Activated T-cell treated with anti-CD3 and anti-CD28 coated beads for 1 hour (primary cell): ENCODE measurements at places on chromosomes 7 and 10.
A peak's percentile ranks its signal among the peaks of the same experiment; 100 is the strongest.

DNA sequence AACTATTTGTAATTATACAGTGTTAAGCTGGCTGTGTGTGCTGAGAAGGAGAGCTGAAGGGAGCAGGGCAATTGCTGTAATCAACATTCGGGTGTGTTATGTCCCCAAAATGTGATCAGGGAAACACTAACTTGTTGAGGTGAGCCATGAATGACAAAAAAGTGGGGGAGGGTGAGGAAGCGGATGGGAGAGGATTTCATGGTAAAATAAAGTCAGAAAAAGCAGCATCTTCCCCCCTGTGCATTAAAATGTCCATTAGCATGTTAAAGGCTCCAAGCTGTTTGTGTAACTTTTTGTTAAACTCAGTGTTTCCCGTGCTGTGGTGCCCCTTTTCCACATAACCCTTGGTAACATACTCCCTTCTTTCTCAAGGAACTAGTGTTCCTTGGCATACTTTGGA is 84.9 kb downstream of the ARID5B start:
- no peak for DNase-seq

DNA sequence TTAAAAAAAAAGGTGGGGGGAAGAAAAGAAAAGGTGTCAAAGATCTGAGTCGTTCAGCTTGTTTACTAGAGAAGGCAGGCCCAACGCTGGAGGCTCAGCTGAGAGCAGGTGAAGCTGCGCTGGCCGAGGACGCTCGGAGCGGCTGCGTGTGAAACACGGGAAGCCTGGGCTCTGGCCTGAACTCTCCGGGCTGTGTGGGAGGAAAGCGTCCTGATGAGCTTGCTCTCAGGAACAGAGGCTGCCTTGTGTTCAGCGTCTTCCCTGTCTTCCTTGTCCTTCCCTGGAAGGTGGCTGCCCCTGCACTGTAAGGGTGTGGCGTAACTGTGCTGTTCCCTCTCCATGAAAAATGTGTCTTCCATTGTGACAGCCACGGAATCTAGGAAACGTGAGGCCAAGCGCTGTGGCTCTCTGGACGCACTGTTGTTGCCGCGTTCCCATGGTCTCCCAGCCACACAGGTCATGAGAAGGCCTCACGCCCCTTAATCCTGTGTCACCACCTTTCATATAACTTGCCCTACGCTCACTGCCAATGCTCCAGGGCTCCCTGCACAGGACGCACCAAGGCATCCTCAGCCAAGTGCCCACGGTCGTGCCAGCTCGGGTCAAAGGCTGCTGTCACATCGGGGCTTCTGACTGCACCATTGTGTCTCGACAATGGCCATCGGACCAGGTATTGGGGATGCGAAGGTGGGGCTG is 15.8 kb downstream of the IL15RA start:
- DNase-seq: no peak

DNA sequence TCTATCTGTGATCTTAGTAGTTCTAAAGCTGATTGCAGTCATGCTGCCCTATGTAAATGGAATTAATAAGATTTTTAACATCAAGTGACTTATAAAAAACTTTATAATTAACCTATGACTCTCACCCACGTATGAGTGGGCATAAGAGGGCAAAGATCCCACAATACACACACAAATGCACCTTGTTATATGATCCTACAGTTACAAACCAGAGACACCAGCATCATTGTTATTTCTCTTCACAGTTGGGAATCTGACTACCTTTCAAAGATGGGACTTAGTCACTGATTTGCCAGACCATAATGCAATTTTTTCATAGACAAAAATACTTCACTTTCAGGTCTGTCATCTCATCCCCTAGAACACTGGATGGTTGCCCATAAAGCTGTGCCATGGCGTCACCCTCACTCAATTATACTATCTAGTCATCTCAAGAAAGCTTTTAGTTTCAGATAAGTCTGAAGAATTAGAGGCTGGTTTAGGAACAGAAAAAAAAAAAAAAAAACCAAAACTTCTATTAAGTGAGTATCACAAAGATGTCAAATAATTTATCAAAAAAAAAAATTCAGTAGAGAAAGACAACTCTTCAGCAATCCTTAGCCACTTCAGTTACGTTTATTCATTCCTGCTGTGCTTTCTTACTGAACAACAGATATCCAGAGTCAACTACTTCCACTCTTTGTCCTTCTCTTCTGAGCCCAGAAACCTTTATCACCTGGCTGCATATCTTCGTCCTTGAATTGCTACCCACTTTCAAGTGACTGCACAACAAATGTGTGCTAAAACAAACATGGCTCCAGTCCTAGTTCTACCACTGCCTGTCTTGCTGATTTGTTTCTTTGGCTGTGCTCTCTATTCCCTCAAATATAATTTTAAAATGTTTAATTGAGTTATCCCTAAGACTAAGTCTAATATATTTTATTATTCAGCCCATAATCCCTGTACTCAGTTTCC is 175.0 kb upstream of the CHRM2 start:
- no peak for DNase-seq

DNA sequence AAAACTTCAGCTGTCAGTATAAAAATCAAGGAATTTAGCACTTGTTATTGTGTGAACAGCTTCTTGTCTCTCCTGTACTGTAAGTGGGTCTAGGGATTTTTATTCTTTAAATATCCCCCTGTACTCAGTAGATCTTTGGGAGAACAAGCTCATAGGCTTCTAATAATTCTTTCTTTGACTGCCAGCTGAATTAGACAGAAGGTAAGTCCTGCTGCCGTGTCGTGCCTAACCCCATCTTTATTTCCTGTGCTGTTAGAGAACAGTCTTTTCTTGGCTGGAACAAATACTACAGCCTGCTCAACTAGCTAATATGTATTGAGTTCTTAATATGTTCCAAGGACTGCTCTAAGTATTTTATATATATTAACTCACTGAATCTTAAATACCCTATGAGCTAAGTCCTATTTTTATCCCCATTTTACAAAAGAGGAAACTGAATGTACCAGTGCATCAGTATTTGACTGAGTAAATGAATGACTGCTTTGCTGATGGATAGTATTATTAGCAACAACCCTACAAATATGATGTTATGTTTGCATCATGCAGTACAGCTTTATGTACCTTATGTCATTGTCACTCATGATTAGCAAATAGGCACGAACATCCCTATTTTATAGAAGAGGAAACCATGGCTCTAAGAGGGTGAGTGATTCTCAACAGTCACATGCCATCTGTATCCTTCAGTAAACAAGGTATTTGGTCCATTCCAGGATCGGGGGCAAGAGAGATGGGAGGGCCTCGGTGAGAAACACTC is 5.5 kb upstream of the DUSP5 start:
- DNase-seq: no peak

DNA sequence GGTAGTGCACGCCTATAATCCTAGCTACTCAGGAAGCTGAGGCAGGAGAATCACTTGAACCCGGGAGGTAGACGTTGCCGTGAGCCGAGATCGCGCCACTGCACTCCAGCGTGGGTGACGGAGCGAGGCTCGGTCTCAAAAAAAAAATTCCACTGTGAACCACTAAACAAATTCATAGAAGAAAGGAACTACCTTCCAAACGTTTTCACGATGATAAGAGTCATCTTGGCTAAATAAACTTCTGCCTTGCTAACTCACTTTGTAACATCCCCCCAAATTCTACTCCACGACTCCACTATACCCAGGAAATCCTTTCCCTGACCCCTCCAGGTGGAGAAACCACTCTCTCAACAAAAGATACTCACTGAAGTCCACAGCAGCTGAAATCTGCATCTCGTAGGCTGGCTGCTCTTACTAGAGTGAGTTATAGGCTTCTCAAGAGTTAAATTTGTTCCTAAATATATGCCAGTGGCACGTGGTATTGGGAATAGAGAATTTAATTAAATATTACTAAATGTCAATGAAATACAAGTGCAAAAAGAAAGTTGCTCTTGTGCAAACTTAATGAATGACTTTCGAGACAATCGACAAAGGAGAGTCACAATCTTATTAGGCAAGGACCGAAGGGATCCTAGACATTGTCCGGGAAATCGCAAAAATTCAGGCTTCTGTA is 1.6 kb upstream of the GTF2I start:
- DNase-seq: no peak

- no peak for DNase-seq
Measured at GRCh38 chr10:59234816-59235429, 58.5 kb downstream of the PHYHIPL start.

GRCh38 chr7:87567052-87567451 is 33.6 kb downstream of the ABCB1 start:
- no peak for DNase-seq

GRCh38 chr10:27564398-27564797 is 60.3 kb downstream of the RAB18 start:
- no peak for DNase-seq

DNA sequence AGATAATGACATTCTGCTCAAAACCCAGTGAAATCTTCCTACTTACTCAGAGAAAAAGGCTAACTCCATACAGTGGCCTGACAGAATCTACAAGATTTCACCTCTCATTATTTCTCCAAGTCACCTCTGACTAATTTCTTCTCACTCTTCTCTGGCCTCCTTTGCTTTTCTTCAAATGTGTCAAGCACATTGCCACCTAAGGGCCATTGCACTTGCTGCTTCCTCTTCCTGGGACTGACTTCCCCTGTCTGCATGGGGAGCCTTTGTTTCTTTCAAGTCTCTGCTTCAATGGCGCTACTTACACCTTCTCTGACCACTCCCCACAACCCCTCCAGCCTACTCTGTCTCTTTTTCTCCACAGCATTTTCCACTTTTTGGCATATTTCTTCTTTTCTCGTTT is 36.0 kb downstream of the PRTFDC1 start:
- no peak for DNase-seq

DNA sequence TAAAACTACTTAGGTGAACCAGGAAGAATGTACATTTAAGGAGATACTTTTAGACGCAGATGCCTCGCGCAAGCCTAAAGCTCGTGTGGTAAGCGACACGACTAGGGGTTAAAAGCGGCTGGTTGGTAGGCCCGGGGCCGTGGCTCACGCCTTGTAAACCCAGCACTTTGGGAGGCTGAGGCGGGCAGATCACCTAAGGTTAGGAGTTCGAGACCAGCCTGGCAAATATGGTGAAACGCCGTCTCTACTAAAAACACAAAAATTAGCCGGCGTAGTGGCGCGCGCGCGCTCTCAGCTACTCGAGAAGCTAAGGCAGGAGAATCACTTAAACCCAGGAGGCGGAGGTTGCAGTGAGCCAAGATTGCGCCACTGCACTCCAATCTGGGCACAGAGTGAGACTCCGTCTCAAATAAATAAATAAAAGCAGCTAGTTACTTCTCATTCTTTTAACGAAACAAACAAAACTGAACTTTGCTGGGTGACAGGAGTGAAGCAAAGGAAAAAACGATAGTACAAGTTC is 879 bp downstream of the NUDT5 start:
- peak; percentile 9 for DNase-seq

DNA sequence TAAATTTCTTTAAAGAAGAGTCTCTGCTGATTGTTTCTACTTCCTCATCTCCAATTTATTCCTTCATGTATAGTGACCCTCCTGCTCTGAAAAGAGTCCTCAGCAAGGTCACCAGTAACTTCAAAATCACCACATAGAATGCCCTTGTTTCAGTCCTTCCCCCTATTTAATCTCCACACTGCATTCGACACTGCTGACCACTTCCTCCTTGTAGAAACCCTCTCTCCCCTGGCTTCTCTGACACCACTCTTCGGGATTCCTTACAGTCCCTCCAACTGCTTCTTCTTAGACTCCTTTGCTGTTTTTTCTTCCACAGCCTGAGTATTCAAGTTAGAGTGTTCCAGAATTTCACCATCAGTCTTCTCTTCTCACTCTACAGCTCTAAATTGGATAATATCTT is 89.5 kb downstream of the VPS41 start:
- DNase-seq: no peak

GRCh38 chr10:34764472-34764946 is 50.6 kb downstream of the PARD3 start:
- no peak for DNase-seq

GRCh38 chr7:151839451-151839921 is 37.4 kb downstream of the PRKAG2 start:
- DNase-seq: no peak

DNA sequence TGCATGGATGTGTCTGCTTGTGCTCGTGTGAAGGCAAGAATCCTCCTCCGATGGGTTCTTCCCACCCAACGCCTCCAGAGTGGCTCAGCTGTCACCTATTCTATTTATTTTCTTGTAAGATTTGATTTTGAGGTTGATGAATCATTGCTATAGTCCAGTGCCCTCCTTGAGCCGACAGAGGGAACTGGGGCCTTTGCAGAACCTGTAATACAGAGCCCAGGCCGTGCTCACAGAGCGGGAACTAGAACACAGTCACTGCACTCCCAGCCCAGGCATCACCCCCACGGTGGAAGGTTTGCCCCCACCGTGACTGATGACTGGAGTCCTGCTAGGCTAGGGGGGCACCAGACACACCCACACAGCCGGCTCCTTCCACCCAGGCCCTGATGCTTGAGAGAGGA is 2.0 kb downstream of the RARRES2 start:
- DNase-seq: no peak

DNA sequence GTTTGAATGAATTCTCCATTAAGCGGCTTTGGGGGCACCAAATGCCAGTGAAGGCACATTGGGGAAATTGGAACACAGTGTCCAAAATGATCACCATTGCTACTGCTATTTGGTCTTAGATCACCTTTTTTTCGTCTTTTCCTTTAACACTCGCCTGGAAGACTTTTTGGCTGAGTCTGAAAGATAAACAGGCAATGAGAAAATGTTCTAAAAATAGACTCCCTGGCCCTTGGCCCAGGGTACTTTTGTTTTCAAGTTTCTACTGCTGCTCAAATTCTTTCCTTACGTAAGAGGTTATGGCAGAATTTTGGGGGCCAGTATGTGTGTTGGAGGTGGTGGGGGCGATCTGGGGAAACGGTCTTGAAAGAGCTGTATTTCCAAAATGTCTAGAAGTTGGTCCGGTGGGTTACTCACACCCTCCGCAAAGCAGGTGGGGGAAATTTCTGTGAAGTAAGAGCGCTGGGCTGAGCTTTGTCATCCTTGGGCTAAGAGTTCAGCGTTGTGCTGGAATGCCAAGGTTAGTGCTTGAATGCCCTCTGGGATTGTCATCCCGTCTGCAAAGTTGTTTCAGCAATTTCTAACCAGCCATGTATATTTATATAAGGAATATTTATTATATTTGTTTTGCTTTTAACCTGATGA is 1.3 kb upstream of the ITPRIP start:
- no peak for DNase-seq

DNA sequence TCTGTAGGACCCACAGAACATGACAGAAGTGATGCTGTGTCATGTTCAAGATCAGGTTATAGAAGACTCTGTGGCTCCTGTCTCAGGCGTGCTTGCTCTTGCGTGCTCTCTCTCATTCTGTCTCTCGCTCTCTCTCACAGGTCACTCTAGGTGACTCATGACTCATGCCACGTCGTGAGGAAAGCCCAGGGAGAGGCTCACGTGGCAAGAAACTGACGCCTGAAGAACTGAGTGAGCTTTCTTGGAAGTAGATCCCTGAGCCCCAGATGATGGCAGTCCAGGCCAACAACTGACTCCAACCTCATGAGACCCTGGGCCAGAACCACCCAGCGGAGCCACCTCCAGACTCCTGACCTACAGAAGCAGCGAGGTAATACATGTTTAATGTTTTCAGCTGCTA is 103.3 kb downstream of the DNMBP start:
- DNase-seq: no peak
